Astrocyte of the spinal cord (primary cell): ENCODE measurements at places on chromosomes 6 and 20.

DNA sequence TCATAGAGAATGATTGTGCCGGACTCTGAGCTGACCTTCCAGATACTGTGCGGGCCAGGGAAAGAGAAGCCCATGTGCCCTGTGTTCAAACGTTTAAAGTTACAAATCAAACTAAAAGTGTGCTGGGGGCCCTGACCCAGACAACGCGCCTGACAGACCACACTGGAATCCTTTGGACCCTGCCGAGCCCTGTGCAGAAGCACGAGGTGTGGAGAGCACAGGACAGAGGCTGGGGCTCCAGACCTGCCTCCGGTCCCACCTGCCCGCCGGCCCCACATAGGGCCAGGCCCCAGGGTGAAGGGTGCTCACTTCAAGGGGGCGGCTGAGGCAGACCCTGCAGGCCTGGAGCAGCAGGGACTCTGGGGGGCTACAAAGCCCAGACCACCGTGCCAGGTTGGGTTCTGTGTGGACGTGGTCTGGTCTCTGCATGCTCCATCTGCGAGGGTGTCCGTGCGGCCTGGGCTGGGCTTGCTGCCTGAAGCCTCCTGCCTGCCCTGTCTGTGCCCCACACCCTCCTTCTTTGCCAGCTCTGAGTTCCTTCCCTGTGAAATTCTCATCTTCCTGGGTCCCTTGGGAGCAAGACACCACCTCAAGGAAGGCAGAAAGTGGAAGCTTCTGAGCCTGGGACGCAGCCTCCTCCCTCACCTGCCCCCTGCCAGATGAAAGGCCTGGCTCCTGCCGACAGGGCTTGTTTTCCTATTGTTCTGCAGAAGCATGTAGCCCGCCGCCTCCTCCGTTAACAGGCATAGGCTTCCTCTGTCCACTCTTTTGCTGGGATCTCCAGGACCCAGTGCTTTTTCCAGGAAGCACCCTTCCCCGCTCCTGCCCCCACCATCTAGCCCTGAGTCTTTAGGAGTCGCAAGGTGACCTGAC lies 186.2 kb downstream of the ERMARD start:
- DNase-seq: no peak

- DNase-seq: no peak
Observed at GRCh38 chr6:13813026-13813425, 1.3 kb downstream of the MCUR1 start.

DNA sequence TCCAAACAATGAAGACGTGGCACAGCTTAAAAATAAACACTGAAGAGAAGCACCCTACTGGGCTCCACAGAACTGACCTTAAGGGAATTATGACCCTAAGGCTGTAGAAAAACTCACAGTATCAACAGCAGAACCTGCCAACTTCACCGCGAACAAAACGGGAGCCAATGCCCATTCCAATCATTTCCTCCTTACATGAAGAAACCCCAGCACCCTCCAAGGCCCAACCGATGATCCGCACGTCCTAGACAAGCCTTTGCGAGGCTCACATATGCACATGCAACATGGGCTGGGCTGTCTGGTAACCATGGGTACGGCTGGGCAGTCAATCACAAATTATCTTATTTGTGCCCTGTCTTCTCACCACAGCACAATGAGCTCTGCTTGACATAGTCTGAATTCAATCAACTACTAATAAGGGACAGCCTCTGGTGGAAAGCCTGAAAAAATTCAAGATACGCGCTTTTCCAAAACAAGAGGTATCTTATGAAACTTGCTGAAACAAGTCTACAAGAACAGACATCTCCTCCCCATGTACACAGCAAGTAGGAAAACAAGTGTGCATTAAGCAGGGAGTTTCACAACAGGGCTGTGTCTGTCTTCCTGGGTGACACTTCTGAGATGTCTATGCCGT lies 1.7 kb downstream of the DIDO1 start:
- DNase-seq: peak; percentile 41

DNA sequence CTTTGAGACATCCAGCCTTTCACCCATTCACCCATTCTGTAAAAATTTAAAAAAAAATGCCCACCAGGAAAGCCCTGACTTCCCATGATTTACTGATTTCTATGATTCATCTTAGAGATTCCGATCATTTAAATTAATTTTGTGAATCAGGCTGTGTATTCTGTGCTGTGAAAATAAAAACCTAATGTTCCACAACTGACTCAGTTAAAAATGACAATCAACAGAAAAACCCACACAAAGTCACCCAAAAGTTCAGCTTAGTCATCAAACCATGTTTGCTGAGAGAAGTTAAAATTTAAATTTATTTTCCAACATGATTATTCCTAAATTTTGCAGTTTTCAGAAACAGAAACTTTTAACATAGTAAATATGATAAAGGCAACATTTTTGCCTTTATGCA lies 509.9 kb downstream of the TENT5A start:
- DNase-seq: peak; percentile 45

GRCh38 chr6:121627761-121628160 lies 192.3 kb downstream of the GJA1 start:
- no peak for DNase-seq

DNA sequence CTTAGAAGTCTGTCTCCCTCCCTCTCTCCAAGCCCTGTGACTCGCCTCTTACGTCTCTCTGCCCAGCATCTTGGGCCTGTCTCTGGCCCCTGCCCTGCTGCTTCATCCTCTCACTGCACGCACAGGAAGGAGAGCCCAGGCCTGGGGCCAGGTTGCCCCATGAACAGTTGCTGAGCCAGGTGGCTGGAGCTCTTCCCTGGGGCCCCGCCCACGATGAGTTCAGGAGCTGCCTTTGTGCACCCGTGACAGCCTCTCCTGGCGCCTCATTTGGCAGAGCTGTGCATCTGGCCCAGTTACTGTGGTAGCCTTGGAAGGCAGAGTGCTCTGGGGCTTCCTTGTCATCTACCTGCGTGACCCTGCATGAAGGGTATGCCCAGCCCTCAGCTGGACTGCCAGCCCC lies 44.5 kb downstream of the SLC52A3 start:
- DNase-seq: no peak

DNA sequence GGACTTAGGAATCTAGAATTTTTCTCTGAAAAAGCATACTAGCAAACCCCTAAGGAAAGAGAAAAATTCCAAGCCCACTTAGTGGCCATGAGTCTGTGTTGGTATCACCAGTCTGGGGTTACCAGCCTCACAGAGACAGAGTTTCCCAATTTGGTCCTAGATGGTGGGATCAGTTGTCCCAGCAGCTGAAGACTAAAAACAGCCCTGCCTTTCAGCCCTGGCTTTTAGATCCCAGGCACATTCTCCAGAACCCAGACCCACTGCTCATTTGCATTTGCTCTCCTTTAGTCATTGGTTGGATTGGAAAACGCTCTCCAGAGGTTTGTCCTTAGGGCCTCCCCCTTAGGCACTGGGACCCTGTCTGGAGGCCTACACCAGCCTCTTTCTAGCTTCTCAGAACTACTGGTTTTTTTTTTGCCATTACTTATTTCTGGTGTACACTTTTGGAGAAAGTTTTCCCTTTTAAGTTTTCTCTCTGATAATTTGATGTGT lies 39.1 kb upstream of the FOXO3 start:
- no peak for DNase-seq

DNA sequence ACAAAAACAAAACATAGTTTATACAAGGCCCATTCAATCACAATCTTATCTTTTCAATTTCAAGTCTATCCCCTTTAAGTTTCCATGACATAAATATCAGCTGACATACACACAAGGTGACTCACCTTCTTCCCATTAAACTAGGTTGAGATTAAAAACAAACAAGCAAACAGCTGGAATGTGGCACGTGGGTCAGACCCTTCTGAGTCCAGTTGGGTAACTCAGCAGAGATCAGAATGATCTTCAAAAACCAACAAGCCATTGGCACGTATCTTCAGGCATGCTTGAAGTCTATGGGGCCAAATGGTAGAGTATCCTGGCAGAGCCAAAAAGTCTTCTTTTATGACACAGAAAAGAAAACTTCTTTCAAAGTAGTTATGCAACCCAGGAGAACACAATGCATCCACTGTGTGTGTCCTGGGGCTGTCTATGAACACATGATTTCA lies 603.5 kb upstream of the CITED2 start:
- DNase-seq: peak; percentile 57

DNA sequence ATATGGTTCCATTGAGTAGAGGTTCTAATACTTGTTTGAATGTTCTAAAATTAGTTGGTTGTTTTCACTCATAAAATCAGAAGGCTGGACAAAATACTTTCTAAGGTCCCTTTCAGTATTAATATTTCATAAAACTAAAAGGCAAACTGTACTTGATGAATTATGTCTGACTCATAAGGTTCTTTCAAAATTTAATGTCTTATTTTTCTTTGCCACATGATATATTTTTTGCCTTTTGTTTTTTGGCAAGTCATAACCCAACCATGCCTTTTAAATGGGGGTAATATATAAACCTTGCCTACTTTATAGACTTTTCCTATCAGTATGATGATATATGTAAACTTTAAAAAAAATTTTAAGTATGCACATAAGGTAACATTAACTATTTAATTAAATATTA lies 244.7 kb downstream of the PTPRK start:
- DNase-seq: no peak

- no peak for DNase-seq
Observed at GRCh38 chr20:51591871-51592270, 49.4 kb upstream of the NFATC2 start.

DNA sequence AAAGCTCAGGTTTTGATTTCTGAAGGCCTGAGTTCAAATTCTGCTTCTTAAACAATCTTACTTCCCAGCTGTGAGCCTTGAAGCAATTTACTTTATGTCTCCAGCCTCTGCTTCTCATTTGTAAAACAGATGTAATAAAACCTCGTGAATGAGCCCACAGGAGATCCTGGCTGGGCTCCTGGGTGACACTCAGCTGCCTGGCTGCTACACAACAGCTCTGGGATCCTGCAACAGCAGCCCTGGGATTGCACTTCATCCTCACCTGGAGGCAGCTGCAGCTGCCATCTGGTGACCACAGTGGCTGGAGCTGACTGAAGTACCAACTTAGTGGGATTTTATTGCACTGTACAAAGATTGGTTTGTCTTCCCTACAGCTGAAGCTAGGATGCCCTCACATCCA lies 98.6 kb downstream of the NDUFAF5 start:
- DNase-seq: no peak

- no peak for DNase-seq
Observed at GRCh38 chr6:78835817-78836216, 31.5 kb upstream of the IRAK1BP1 start.

DNA sequence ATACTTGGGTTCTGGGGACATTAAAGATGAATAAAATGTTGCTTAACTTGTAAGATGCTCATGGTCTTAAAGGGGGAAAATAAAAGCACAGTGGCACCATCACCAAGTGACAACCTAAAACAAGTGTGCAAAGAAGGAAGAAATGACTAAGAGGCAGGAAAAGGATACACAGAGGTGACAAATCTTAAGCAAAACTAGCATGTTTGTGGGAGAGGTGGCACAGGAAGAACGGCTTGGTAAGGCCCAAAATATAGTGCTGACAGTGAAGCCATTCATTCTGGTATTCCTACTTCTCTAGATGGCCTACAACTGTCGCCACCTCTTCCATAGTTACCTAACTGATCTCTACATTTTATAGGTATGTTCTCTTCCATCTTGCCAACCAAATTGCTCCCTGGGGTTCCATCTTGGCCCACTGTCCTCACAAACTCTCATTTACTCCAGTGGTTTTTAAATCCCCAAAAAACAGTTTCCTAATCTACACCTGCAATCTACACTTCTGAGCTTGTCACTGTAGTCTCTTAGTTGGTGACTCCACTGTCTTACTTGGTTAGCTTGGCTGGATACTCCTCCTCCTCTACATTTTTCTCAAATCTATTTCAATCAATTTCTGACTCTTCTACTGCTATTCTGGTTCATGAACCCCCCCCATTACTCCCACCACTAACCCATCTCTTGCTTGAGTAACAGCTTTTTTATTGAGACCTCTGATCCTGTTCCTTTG lies 33.5 kb downstream of the FAM8A1 start:
- no peak for DNase-seq

- DNase-seq: peak; percentile 12
Observed at GRCh38 chr6:54910921-54911320, 64.3 kb downstream of the FAM83B start.

GRCh38 chr20:17992847-17993513 lies 24.2 kb downstream of the MGME1 start:
- DNase-seq: no peak

DNA sequence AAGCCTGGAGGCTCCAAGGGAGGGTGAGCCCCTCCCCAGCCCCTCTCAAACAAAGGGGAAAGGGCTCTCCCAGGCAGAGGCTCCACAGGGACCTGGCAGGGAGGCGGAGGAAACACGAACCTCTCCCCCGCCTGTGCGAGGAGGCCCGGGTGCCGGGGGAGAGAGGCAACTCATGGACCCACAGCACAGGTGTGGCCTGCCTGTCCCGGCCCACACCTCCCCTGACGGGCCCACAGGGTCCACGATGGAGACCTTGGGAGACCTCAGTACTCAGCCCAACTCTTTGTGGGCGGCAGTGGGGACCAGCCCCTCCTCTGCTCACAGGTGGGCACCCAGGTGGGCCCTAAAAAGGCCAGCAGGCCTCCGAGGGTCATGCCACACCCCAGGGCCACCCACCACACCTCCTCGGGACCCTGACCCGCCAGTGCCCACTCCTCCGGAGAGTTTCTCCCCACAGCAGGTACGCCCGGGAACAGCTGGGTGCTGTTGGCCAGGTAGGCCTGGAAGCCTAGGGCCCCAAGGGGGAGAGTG lies 12.2 kb downstream of the LAMA5 start:
- DNase-seq: no peak

- DNase-seq: peak; percentile 29
Observed at GRCh38 chr6:89927791-89928550, 33.7 kb downstream of the GJA10 start.

- no peak for DNase-seq
Observed at GRCh38 chr20:40110311-40110831, 578.7 kb downstream of the MAFB start.

DNA sequence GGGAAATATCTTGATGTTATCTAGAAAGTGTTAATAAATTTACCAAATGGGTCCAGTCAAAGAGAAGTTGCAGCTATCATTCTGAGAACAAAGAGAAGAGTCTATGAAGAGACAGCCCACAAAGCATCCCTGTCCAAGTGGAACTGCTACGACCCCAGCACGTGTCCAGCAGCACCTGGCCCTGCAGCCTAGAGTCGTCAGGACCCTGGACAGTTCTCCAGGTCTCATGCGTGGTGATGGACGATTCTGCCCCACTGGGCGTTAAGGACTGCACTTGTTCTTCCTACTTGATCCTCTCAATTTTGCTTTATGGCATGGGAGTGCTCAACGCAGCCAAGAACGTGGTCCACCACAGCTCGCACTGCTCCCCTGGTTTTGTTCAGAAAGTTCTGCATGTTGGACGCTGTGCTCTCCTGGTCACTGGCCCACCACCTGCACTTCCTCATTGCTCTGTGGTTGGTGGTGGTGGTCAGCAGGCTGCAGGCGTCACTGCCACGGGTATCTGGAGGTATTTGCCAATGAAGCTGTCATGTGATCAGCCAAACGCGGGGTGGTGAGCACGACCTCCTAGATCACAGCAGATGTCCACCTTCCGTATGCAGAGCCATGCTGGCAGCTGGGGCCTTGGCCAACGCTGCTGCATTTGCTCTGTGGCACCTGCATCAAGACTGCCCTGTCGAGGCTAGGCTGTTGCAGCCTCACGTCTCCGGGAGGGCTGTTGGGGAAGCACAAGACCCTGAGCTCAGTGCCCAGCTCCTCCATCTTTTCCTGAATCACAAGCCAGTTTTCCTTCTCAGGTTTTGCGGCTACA lies 356.4 kb downstream of the CDH4 start:
- DNase-seq: peak; percentile 22

GRCh38 chr6:82408952-82409431 lies 45.4 kb downstream of the TPBG start:
- DNase-seq: peak; percentile 45
